Stimulated activated CD8-positive, alpha-beta memory T cell treated with anti-CD3 and anti-CD28 coated beads, Interleukin-4, amount 100 ng/mL, for 4 hours (primary cell): ENCODE measurements at places on chromosomes 5 and 9.
A peak's percentile ranks its signal among the peaks of the same experiment; 100 is the strongest.

DNA sequence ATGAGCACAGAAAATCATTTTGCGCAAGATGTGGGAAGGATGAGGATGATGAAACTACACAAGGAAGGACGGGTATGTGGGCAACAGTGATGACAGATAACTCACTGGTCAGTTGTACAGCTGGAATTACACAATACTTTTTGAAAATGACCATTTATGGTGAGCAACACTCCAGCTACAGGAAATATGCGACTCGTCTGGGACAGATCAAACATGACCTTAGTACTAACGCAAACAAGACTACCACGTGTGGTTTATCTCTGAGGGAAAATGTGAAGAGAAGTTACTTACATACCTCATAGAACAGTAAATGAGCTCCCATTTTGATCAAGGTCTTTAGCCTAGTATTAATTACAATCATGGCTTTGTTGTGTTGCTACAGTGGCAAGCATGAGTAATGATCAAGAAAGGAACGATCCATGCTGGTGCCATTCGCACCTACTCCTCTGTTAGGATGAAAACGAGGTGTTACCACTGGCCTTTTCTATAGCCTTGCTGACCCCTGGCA, 456.9 kb downstream of the BNC2 start:
- DNase-seq = no peak

GRCh38 chr9:93257808-93258331, 73.9 kb downstream of the WNK2 start:
- DNase-seq = no peak

- no peak for DNase-seq
Observed at GRCh38 chr5:67123819-67124218, 72.8 kb downstream of the CD180 start.

DNA sequence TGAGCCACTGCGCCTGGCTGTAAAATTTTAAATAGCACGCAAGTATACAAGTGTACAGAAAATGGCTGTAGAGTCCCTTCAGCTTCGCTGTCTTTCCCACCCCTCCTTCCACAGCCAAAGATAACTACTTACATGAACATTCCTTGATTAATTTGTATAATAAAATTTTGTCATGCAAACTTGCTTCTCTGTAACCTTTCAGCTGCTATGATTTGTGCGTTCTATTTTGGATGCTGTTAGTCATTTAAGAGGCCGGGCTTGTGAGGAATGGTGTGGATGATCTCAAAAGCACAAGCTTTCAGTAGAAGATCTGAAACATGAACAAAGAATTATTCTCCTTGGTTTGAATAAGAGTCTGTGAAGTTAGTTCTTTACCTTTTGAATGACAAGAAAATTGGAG, 115.0 kb upstream of the TLE1 start:
- no peak for DNase-seq

GRCh38 chr9:104743376-104743985, 4.0 kb upstream of the NIPSNAP3A start:
- DNase-seq = no peak

DNA sequence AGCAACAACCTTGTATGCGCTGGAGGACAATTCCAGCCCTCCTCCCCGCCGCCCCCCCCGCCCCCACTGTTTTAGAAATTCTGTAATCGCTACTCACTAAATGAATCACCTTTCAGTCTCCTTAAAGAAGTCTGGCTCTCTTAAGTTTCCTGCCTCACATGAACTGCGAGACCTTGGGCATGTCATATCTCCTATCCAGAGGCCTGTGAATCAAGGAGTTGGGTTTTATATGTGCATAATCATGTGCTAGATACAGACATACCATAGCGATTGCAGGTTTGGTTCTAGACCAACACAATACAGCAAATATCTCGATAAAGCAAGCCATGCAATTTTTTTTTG, 337 bp upstream of the DMAC1 start:
- no peak for DNase-seq

- no peak for DNase-seq
Observed at GRCh38 chr5:113084402-113085083, 107.9 kb downstream of the DCP2 start.

GRCh38 chr5:78799266-78800017, 150.9 kb upstream of the LHFPL2 start:
- no peak for DNase-seq

GRCh38 chr5:38265546-38266179, 7.3 kb downstream of the EGFLAM start:
- DNase-seq = no peak

DNA sequence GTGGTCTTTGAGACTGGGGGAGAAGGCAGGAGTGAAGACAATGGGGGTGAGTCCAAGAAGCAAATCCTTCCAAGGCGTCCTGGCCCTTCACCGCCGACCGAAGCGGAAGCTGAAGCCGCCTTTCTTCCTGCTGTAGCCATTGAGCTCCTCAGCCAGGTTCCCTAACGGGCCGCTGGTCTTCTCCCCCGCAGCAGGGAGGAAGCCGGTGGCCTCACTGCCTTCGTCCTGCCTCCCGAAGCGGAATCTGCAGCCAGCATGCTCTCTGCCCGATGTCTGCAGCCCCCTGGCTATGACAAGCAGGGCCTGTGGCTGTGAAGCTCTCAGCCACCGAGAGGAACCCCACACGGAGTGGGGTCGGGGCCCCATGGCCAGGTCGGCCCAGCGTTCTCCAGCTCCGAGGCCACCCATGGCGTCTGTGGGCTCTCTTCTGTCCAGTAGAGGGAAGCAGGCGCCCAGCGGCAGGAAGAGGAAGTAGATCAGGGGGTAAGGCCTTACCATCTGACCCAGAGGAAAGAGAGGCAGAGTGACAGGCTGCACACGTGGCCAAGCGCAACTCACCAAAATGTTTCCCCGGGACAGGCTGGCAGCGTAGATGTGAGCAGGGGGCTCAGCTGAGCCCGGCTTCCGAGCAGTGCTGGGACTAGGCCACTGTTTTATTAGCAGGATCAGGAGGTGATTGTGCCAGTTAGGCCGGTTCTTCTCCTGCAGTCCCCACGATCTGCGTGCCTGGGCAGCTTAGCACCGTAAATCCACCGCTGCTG, 3.1 kb downstream of the QRFP start:
- DNase-seq = no peak

DNA sequence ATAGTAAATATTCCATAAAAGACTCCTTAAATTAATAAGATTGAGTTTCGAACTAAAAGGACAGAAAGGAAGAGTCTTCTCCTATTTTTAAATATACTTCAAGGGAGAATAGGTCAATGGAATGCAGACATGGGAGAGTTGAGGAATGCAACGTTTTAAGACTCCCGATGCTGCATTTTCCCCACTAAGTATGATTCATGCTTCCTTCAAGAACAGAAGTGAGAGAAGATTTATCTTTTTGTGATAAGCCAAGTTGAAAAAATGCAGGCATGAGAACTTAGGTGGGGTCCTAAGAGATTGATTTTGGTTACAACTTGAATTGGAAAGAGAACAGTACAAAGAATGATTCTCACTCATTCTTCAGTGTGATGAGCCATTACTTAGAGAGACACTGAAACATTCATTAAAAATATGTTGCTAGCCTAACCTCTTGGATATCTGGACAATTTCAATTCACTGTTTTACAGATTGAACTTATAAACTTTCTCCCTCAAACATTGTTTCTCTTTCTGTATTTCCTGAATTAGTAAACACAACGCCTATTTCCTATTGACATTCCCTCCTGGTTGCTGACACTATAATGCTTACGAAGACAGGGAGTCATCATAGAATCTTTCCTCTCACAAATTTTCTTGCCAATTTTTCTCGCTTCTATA, 1666.1 kb upstream of the WWC1 start:
- DNase-seq = no peak

GRCh38 chr9:115296831-115297565, 179.0 kb upstream of the TNC start:
- no peak for DNase-seq

- no peak for DNase-seq
Observed at GRCh38 chr5:80078921-80079320, 43.8 kb downstream of the THBS4 start.

DNA sequence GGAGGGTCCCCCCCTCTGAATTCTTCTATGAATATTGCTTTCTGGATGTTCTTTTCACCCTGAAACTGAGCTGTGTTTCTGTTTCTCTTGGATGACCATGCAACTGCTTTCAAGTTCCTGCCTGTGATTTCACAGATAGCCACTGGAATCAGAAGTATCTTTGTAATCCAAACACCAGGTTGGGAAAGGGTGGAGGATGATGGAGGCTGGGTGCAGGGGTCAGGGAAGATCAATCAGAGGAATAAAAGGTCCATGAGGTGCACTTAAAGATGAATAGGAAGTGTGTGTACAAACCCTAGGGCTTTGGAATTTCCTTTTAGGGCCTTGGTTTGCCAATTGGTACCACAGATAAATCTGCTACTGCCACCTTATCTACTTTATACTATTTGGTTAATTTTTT, 68.2 kb upstream of the AGXT2 start:
- no peak for DNase-seq

GRCh38 chr9:93001031-93001430, 53.7 kb downstream of the FGD3 start:
- no peak for DNase-seq

DNA sequence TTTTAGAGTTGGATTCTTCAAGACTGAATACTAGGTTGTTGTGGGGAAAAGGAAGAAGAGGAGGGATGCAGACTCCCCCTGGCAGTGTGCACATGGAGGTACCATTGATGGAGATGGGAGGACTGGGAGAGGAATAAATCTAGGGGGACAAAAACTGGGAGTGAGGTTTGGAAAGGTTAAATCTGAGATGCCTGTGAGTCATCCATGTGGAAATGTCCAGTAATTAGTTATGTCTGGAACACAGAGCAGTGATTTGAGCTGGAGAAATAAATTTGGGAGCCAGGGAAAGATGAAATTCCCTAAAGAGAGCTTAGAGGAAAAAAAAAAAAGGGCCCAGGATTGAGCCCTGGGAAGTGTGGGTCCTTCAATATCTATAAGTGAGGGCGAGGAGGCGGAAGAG, 8.0 kb upstream of the CCIN start:
- DNase-seq = no peak

GRCh38 chr5:6737043-6737941, 24.1 kb downstream of the TENT4A start:
- DNase-seq = no peak

DNA sequence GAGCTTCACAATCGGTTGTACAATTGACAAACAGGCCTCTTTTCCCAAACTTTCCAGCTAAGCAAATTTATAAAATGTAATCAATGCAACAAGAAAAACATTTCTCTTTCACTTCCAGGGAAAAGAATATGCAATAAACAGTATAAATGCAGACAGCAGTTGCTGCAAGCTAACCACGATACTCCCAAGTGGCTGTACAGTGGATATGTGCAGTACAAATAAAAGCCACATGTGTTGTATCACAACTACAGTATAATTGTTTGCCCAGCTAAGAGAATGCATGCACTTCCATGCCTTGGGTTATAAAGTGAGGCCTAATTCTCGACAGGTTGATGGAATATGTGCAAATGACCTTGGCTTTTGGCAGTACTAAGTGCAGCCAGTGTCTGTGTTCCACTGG, 16.7 kb upstream of the PDCL start:
- DNase-seq = no peak

GRCh38 chr5:124172389-124173003, 573.9 kb downstream of the ZNF608 start:
- DNase-seq = no peak

DNA sequence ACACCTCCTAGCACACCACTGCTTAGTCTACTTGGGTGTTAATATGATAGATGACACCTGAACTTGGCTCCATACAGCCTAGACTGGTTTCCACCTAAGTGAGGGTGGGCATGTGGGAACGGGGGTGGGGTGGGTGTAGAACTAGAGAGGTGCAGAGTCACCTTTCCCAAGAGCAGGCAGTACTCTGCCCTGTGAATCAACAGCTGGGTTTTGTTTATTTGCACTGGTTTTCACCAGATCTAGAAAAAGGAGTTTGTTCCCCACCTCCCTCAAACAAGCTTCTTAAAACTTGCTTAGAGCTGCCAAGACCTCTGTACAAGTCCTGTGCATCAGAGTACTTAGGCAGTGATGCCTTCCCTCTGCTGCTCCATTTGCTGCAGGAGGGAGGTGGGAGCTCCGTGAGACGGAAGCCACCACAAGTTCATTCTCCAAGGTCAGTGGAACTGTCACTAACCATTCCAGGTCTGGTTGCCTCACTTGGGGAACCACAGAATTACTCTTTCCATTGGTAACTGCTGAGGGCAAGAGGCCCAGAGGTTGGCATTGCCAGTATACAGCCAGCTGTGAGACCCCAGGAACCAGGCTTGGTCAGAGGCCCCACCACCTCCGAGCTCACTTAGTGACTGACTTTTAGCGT, 163.5 kb downstream of the NR3C1 start:
- DNase-seq = no peak

DNA sequence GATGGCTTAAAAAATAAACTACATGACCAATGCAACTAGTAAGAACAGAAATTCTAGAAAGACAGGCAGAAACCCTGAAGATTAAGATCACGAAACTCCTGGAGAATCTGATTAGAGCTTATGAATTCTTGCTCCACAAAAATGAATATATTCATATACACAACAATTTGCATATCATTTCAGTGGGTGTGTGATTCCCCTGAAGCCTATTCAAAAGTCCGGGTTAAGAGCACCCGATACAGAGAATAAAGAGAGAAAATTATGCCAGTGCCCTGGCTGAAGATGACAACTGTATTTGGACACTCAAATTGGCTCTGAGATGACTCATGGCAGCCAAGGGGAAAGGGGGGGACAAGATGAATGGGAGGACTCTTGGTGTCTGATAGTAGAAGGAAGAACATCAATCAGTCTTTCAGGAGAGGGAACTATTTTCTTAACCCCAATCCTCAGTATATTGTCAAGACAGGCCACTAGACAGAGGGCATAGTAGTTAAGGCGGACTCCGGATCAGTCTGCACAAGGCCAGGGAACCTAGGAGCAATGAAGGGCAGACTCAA, 6.0 kb downstream of the TMOD1 start:
- DNase-seq = no peak

- no peak for DNase-seq
Observed at GRCh38 chr9:72753266-72753893, 199.5 kb downstream of the ALDH1A1 start.

DNA sequence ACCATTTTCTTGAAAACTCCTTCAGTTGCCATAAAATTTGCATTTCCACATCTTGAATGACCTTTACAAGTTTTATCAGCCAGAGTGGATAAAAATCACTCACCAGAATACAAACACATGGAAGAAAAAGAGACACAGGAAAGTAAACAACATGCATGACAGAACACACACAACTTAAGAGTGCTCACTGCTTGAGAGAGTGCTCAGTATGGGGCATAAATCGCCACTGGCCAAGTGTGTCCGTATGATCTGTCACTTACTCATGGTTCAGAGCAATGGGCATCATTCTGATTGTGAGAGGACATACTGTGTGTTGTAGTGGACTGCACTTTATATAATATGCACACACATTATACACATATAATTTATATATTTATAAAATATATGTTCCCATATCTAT, 155.6 kb upstream of the NTRK2 start:
- DNase-seq = no peak

GRCh38 chr5:134131165-134131564, 16.7 kb downstream of the TCF7 start:
- peak; percentile 47 for DNase-seq

DNA sequence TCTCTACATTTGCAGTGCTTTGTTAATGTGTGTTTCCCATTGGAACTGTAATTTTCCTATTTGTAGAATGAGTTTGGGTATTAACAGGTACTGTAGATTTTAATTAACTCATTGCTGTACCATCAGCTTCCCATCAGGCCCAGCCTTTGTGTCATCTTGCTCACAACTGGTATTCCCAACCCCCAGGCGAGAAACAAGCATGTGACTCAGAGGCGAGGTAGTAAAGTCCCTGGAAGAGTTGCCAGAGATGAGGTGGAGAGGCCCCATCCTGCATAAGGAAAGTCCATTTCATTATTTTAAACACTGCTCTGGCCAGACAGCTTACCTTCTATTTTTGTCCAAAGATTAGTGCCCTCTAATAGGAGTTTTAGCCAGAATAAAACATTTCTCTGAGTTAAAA, 29.9 kb downstream of the ADCY2 start:
- DNase-seq = no peak
